ENCODE measurements at places on chromosomes 7 and 10. TPM values are rescaled to one million over a fixed set of nuclear protein-coding genes. Genes with fewer than 3 reads are reported as not detected.
A peak's percentile ranks its signal among the peaks of the same experiment; 100 is the strongest.

DNA sequence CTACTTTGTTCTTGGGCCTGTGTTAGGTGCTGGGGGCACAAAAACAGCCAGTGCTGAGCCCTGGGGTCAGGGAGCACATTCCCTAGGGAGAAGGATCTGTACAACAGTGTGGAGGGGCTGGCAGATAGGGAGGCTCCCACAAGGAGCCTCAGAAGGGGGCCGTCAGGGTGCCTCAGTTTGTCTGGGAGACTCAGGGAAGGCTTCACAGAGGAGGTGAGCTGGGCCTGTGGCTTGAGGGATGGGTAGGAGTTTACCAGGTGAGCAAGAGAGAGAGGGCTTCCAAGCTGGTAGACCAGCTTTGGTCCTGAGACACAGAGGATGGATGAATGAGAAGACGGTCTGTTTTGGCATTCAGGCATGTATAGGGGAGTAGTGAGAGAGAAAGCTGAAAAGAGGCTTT lies 52.1 kb downstream of the CAMK1D start:
- DNase-seq = no peak

DNA sequence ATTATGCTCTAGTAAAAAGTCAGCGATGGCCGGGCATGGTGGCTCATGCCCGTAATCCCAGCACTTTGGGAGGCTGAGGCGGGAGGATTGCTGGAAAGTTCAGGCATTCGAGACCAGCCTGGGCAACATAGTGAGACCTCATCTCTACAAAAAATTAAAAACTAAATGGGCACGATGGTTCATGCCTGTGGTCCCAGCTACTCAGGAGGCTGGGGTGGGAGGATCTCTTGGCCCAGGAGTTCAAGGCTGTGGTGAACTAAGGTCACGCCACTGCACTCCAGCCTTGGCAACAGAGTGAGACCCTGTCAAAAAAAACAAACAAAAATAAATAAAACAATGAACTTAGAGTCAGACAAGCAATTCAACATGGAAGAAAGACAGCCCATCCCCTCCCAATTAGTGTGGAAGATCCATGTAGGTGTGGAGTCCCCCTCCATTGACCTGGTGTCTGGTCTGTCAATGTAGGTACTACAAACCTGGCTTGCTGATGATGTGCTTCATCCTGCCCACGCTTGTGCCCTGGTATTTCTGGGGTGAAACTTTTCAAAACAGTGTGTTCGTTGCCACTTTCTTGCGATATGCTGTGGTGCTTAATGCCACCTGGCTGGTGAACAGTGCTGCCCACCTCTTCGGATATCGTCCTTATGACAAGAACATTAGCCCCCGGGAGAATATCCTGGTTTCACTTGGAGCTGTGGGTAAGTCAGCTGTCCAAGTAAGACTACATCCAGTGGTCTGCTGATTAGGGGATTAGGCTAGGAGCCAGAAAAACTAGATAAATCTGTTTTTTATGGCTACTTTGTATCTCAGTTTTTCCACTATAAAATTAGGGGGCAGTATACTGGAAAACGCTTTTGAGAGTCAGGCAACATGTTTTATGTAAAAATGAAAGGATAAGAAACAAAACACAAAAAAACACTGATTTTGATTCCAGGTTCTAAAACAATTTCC lies 9.3 kb downstream of the SCD start:
- DNase-seq = no peak

DNA sequence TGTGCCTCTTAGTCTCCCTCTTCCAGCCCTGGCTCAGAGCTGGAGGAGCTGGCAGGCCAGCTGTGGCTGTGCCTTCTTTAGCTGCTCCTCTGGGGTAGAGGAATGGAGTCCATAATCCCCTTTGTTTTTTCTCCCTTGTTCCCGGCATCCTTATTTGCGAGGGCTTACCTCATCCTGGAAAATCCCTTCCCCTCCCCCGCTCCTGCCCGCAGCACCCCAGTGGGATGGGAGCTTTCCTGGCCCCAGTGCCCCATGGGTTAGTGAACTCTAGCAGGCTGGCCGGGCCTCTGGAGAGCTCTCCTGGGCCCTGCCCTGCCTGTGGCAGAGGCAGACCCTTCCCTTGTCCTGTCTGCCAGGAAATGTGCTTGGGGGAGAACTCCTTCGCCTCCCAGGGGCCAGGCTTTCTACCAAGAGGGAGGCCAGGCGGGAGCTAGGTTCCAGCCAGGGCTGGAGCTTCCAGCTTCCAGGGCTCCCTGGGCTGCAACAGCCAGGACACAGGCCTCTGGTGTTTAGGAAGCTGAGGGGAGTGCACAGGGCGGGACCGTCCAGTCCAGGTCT lies 16.5 kb upstream of the TRIM8 start:
- peak; percentile 49 for DNase-seq

GRCh38 chr7:96287559-96287958 lies 34.3 kb downstream of the SLC25A13 start:
- no peak for DNase-seq

The OR9A2 gene
- polyA plus RNA-seq = not detected
